NCI-H1105 treated with DMSO at 0.1 percent for 48 hours (cell line): ENCODE measurements at places on chromosomes 4 and X.

DNA sequence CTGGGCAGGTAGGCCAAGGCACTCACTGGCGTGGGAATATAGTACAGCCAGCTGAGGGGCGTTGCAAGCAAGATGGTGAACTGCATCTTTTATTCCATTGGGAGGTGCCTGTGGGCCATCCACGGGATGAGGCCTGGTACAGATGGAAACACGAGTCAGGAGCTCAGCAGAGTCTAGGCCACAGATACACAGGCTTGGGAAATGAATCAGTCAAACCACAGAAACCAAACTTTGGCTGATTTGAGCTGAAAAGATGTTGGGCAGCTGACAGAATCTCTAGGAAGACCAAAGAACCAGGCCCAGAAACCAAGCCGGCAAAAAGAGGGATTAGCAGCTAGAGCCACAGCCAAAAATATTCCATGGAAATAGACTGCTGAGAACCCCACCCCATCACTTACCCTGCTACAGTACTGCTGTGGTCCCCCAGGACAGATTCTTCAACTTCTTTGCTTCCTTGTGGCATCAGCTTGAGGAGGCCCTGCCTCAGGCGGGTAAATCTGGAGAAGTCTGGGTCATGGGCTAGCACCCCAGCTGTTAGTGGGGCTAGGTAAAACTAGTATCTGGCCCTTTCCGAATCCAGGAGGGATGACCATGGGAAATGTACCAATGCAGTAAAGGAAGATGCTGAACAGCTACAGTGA is 75.4 kb downstream of the TMEM131L start:
- no peak for DNase-seq

GRCh38 chr4:64777286-64777685 is 368.0 kb upstream of the TECRL start:
- no peak for DNase-seq

GRCh38 chr4:120525106-120525505 is 397.4 kb downstream of the PRDM5 start:
- DNase-seq: no peak

DNA sequence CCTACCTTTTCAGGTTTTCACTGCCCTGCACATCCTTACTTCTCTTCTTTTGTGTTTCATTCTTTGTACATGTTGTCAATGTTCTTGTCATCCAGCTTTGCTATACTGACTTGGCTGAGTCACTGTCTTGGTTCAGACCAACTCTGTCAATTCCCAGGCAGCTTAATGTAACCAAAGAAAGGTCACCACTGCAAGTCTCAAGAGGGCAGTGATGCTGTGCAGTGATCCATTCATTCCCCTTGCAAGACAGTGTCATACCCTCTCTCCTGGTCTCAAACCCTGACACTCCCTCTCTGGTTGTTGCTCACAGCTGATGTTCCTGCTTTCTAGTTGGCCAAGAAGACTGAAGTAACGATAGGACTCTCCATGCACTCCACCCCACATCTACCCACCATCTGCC is 17.5 kb downstream of the RAB39B start:
- no peak for DNase-seq

- DNase-seq: no peak
These were observed 399.5 kb downstream of the NKX6-1 start for GRCh38 chr4:84099599-84099998.

- DNase-seq: no peak
These were observed 2064.1 kb upstream of the TENM3 start for GRCh38 chr4:180179146-180179545.
